MG63 (cell line): ENCODE measurements at places on chromosomes 2 and 18. TPM values are rescaled to one million over a fixed set of nuclear protein-coding genes. Genes with fewer than 3 reads are reported as not detected.

SERPINB13 gene
- total RNA-seq = not detected in 2 replicates

RGPD3 gene
- 0.07 TPM in 2 replicates for total RNA-seq

SIX3 gene
- total RNA-seq = not detected in 2 replicates

SLC8A1 gene
- total RNA-seq = 6.0 and 11.1 TPM in 2 replicates
